A673 (cell line): ENCODE measurements at places on chromosomes 1 and 21. TPM values are rescaled to one million over a fixed set of nuclear protein-coding genes. Genes with fewer than 3 reads are reported as not detected.

DNA sequence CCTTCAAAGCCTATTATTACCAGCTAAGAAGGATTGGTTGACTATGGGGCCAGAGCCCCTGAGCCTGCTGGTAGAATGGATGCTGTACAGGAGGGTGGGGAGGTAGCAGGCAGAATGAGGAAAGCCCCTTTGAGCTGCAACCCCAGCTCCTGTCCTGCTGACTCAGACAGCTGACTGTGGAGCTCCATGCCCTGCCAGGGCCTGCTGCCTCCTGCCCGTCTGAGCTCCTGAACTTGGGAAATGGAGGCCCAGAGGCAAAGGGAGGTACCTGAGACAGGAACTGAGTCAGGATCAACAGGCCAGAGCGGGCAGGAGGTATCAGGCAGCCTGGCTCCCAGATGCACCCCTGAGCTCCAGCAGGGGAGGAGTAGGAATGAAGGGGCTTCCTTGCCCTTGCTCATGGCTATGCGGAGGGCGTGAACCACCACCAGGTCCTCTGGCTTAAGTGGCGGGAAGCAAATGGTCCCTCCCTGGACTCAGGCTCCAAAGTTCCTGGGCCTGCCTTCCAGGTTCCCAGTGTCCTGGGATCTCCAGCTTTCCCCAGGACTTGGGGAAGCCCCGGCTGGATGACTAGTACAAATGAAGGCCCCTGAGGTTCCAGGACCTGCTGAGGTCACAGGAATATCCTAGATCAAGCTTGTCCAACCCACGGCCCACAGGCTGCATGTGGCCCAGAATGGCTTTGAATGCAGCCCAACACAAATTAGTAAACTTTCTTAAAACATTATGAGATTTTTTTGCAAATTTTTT is 3.9 kb upstream of the SFN start:
- H3K27me3 ChIP-seq: no peaks in the 10 kb centered on the region
- H3K4me1 ChIP-seq: no peaks in the 10 kb centered on the region
- H3K4me3 ChIP-seq: no peak overlapping the region
- H3K27ac ChIP-seq: no peak overlapping the region

GRCh38 chr1:44327679-44328491 is 27.2 kb downstream of the ERI3 start:
- DNase-seq: peak; percentile 80
- H3K27ac ChIP-seq: no peak overlapping the region
- H3K4me3 ChIP-seq: no peak overlapping the region
- H3K27me3 ChIP-seq: no peaks in the 10 kb centered on the region
- no peaks in the 10 kb centered on the region for H3K36me3 ChIP-seq

GRCh38 chr1:44237721-44238457 is 24.6 kb downstream of the DMAP1 start:
- no peaks in the 10 kb centered on the region for H3K27me3 ChIP-seq
- peaks cover 47% of the 10 kb centered on the region for H3K4me1 ChIP-seq
- peak overlapping the region; percentile 63 for H3K27ac ChIP-seq
- H3K36me3 ChIP-seq: no peaks in the 10 kb centered on the region

DNA sequence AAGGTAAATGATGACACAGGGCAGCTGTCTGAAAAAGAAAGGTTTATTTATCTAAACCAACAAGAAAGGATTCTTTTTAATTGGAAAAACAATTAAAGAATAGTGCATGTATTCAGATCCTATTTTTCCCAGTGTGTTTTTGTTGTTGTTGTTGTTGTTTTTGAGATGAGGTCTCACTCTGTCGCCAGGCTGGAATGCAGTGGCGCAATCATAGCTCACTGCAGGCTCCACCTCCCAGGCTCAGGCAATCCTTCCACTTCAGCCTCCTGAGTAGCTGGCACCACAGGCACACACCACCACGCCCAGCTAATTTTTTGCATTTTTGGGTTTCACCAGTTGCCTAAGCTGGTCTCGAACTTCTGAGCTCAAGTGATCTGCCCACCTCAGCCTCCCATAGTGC is 22.1 kb downstream of the NEK2 start:
- no peak overlapping the region for H3K4me3 ChIP-seq
- H3K27ac ChIP-seq: no peak overlapping the region
- H3K27me3 ChIP-seq: no peaks in the 10 kb centered on the region
- no peaks in the 10 kb centered on the region for H3K36me3 ChIP-seq
- no peak for DNase-seq

- no peak for DNase-seq
- no peaks in the 10 kb centered on the region for H3K36me3 ChIP-seq
- H3K27ac ChIP-seq: no peak overlapping the region
Observed at GRCh38 chr21:42962380-42963007, 11.9 kb upstream of the PKNOX1 start.

- peaks cover 11% of the 10 kb centered on the region for H3K4me1 ChIP-seq
- no peak for DNase-seq
- H3K4me3 ChIP-seq: no peak overlapping the region
- no peaks in the 10 kb centered on the region for H3K27me3 ChIP-seq
- no peak overlapping the region for H3K27ac ChIP-seq
- H3K36me3 ChIP-seq: no peaks in the 10 kb centered on the region
Observed at GRCh38 chr1:169138866-169139670, 32.6 kb downstream of the ATP1B1 start.

DNA sequence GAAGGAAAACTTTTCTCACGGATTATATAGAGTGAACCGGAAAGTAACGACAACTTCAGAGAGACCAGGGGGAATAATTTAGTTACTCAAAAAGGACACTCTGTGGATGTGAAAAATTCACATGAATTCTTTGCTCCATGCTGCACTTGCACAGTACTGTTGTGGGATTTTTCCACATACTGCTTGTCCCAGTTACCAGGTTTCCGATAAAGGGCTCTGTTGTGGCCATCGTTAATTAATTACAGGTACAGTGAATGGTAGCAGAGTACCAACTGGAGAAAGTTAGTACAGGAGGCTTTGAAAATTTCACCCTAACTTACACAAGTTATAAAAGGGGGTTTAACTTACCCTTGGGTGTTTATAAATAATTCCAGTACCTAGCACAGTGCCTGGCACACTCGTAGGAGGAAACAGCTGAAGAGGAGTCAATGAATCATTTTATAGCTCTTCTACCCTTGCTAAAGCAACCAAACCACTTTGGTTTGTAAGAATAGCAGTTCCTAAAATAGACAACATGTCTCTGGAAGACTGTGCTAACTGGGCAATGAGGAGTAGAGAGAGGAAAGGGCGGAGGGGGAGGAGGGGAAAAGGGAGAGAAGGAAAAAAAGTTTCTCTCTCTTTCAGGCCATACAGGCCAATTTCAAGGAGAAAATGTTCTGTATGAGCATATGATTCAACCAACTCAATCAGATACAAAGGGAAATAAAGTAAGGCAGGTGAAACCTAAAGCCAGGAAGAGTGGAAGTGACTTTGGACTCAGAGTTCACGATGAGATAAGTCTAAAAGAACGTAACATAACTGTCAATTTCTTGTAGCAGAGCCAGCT is 98.3 kb upstream of the MAGI3 start:
- H3K4me3 ChIP-seq: no peak overlapping the region
- H3K27ac ChIP-seq: no peak overlapping the region
- H3K4me1 ChIP-seq: no peaks in the 10 kb centered on the region
- H3K36me3 ChIP-seq: no peaks in the 10 kb centered on the region

GRCh38 chr1:111723871-111724270 is 15.3 kb downstream of the INKA2 start:
- no peaks in the 10 kb centered on the region for H3K36me3 ChIP-seq
- no peak overlapping the region for H3K4me3 ChIP-seq
- H3K4me1 ChIP-seq: peaks cover 8% of the 10 kb centered on the region
- no peak overlapping the region for H3K27ac ChIP-seq
- no peak for DNase-seq

- no peak overlapping the region for H3K27ac ChIP-seq
- H3K36me3 ChIP-seq: no peaks in the 10 kb centered on the region
- H3K4me1 ChIP-seq: no peaks in the 10 kb centered on the region
Observed at GRCh38 chr21:41446586-41446985, 20.5 kb downstream of the MX1 start.

- H3K4me1 ChIP-seq: no peaks in the 10 kb centered on the region
- no peaks in the 10 kb centered on the region for H3K36me3 ChIP-seq
- H3K27ac ChIP-seq: no peak overlapping the region
- peak; percentile 67 for DNase-seq
- no peak overlapping the region for H3K4me3 ChIP-seq
- H3K27me3 ChIP-seq: no peaks in the 10 kb centered on the region
Observed at GRCh38 chr1:40848530-40849189, 13.5 kb downstream of the CITED4 start.

- H3K27ac ChIP-seq: no peak overlapping the region
- H3K4me3 ChIP-seq: no peak overlapping the region
- no peaks in the 10 kb centered on the region for H3K27me3 ChIP-seq
- peaks cover 5% of the 10 kb centered on the region for H3K36me3 ChIP-seq
- H3K4me1 ChIP-seq: peaks cover 11% of the 10 kb centered on the region
Observed at GRCh38 chr1:11938722-11939526, 4.4 kb downstream of the PLOD1 start.

The KANK4 gene
- total RNA-seq: 0.13 and 0.24 TPM in 2 replicates

The ETV3L gene
- not detected in 2 replicates for total RNA-seq

The VWA1 gene
- total RNA-seq: 0.92 and 2.7 TPM in 2 replicates

The SFN gene
- 0.24 TPM in 1 of 2 replicates, not detected in the other for total RNA-seq

The ATP1A4 gene
- not detected in 2 replicates for total RNA-seq

The RNU1-1 gene
- total RNA-seq: 1,866 and 1,908 TPM in 2 replicates

The FGGY gene
- 2.6 and 3.6 TPM in 2 replicates for total RNA-seq

The TNFSF4 gene
- total RNA-seq: 0.20 and 0.21 TPM in 2 replicates

The OR14C36 gene
- not detected in 2 replicates for total RNA-seq

The CFHR1 gene
- not detected in 2 replicates for total RNA-seq

The ZBTB17 gene
- total RNA-seq: 50.1 and 50.3 TPM in 2 replicates
